ENCODE measurements at places on chromosomes 12 and 14.

DNA sequence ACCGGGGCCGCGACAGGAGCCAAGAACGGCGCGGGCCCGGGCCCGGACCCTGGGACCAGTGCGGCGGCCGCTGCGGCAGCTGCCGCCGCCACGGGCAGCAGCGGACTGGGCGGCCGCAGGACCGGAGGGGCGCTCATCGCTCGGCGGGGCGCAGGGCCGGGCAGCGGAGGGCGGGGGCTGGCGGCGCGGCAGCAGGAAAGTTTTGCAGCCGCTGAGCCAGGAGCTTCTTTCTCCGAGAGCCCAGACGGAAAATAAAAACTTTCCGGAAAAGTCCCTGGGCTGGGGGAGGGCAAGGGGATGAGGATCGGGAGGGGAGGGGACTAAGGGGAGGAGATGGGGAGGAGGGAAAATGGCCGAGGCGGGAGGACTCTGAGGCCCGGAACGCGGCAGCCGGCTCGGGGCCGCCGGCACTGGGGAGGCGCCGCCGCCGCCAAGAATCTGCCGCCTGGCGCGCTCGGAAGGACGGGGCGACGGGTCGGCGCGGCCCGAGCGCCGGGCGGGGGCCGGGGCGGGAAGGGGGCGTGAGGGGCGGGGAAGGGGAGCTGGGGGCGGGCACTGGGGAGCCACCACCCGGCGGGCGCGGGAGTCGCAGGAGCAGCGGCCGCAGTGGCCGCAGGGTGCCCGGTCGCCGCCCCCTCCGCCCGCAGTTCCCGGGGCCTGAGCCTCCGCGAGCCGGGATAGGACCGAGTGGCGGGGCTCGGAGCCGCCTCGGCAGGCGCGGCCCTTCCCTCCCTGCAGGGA lies at the start of gene PRKD1:
Gene PRKD1 (minus strand): TSS at position 472 of the 741 bp plus-strand sequence.
- peak; percentile 29 for DNase-seq

DNA sequence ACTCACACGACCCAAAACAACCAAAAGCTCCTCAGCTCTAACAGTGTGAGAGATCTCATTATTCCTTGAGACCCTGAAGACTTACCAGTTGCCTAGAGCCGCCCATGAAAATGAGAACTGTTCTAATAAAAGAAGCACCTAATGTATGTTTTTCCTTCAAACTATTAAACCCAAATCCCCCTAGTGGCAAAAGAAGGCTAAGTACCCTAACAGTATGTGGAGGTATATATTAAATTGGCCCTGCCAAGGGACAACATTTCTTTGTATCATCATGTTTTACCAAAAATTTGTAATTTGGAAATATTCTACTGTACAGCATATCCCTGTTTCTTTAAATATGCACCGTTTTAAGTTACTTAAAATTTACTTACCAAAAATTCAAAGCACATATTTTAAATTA lies 38.0 kb upstream of the PPFIA2 start:
- DNase-seq, result no peak

GRCh38 chr14:35140718-35141581 lies 18.6 kb downstream of the PRORP start:
- DNase-seq, result peak; percentile 10

GRCh38 chr12:76874027-76874426 lies 4.8 kb downstream of the CSRP2 start:
- DNase-seq, result no peak

- DNase-seq, result no peak
These were observed 210.3 kb downstream of the GLT1D1 start for GRCh38 chr12:129063600-129063999.

DNA sequence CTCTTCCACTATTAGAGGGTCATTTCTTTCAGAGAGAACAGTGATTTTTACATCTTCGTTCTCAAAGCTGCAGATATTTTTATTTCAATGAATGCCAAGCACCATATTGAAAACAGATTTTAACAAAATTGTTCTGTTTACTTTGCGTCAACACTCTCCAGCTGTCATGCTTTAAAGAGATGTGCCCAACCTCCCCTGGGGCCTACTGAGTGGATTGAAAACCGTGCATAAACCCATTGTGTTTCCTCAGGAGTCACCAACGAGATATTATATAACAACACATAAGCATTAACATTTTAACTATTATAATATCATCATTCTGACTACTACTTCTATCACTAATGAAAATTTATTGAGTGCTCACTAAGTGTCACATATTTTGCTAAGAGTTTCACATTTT lies 81.6 kb downstream of the MYF5 start:
- DNase-seq, result no peak

DNA sequence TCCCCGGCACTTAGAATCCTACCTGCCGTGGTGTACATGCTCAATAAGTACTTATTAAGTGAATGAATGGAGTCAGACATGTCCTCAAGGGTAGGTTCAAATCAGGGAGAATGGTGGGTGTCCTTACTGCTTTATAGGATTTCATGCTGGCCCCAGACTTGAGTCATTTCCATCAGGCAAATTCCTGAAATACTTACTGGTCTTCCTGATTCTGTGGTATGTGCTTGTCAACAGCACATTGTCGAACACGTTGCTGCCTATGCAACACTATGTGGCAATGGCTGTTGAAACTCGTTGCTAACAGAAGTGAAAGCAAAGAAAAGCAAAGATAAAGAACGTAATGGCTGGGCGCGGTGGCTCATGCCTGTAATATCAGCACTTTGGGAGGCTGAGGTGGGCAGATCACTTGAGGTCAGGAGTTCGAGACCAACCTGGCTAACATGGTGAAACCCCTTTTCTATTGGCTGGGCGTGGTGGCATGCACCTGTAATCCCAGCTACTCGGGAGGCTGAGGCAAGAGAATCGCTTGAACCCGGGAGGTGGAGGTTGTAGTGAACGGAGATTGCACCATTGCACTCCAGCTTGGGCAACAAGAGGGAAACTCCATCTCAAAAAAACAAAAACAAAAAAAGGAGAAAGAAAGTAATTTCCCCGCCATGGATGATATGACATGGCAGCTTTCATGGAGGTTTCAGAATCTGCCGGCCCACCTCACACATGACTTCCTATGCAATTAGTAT lies 214.9 kb downstream of the ZFP36L1 start:
- DNase-seq, result no peak

DNA sequence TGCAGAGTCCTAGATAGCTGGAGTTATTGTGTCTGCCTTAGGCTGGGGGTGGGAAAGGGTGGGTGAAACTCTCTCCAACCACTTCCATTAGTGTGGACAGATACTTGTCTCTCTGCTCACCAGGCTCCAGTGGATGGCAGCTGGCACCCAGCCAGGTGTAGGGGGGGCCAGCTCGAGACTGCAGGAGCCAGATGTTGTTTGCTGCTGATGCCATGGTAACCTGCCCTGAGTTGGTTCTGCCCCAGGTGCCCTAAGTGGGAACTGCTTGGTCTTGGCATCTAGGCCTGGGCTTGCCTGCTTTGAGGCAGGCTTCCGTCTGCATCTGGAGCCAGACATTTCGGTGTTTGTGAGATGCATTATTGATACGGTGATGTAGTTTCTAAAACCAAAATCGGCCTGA lies 82.2 kb downstream of the ADCK1 start:
- no peak for DNase-seq

GRCh38 chr14:71355324-71356201 lies 448.3 kb downstream of the PCNX1 start:
- DNase-seq, result no peak

DNA sequence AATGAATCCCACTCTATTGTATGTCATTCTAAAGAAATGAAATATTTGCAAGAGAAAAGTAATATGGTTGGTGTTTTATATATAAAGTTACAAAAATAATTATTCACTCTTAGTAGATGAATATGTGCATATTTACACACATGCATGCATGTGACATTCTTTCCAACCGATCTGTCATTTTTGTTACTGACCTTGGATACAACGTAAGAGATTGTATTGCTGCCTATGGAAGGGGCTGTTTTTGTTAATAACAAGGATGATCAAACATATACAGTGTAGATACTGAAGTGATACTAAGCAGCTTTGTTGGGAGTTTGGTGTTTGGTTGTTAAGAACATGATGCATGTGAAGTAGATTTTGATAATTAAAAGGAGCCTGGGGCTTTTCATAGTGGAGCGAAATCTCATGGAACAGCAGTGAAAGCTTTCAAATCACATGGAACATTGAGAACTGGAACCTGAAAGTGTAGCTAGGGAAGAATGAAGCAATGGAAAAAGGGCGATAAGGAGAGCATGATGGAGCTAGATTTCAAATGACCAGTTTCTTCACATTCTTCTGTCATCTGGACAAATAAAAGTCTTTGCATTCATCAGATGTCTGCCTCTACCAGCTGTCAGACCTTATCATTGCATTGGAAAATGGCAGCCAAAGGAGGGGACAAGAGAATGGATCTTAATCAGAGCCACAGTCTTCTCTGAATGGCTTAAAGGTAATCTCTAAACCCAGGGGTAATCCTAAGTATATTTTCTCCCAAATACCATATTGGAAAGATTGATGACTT lies 10.0 kb downstream of the BORCS5 start:
- DNase-seq, result no peak

- no peak for DNase-seq
These were observed 143.6 kb downstream of the PAWR start for GRCh38 chr12:79547044-79547734.

DNA sequence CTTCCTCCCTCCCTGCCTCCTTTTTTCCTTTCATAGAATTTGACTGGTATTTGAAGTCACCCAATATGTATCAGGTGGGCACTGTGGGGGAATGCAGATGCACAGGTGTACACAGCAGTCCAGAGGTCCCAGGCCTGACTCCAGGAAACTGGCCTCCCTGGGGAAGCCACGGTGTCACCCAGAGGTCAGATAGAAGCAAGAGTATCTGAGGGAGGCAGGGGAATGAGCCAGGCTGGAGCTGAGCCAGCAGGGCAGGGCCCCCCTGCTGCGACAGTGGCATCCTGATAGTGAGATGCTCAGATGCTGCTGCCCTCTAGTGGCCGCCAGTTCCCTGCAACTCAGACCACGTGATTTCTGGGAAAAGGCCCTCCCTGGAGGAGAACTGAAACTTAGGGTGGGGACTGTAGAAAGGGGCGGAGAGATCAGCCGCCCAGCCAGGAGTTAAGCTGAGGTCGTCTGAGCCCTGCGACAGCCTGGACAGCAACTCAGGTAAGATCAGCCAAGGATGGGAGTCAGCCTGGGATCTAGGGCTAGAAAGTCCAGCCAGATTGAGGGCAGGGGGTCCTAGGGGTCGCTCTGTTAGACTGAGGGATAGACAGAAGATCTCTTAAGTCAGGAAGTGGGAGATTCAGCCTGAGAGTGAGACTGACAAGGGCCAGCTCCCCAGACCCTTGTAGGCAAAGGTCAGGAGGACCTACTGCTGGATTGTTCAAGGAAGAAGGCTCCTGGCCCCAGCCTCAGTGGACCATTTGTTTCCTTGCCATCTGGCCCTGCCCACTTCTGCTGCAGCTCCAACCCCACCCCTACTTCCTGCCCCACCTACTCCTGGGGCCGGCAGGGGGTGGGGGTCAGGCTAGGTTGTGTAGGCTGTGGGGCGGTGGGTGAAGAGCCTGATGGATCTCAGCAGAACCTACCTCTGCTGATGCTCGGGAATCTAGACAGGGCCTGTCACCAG lies at the start of gene IRF9:
Gene IRF9 (plus strand): TSS at position 416 of the 955 bp plus-strand sequence. CDS start 880 bp downstream, outside the sequence.
- peak; percentile 74 for DNase-seq

GRCh38 chr12:93707836-93708235 lies 30.7 kb downstream of the CRADD start:
- no peak for DNase-seq

DNA sequence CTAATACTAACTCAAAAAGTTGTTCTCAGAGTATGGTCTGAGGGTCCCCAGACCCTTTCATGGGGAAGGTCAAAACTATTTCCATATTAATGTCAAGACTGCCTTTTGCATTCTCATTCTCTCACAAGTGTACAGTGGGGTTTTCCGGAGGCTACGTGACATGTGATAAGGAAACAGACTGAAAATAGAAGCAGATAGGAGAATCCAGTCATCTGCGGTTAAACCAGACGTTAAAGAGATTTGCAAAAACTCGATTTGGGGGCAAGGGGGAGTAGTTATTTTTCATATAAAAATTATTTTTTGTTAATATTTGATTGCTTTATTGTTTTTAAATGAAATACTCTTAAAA lies 1.0 kb upstream of the NAP1L1 start:
- peak; percentile 45 for DNase-seq

GRCh38 chr12:123479442-123480180 lies 21.7 kb downstream of the SNRNP35 start:
- no peak for DNase-seq

- peak; percentile 6 for DNase-seq
These were observed 41.7 kb downstream of the ACADS start for GRCh38 chr12:120767071-120768024.

GRCh38 chr14:20956376-20956976 lies 1.2 kb downstream of the RNASE2 start:
- no peak for DNase-seq

- DNase-seq, result no peak
These were observed 368.6 kb upstream of the USP15 start for GRCh38 chr12:61891632-61892031.

DNA sequence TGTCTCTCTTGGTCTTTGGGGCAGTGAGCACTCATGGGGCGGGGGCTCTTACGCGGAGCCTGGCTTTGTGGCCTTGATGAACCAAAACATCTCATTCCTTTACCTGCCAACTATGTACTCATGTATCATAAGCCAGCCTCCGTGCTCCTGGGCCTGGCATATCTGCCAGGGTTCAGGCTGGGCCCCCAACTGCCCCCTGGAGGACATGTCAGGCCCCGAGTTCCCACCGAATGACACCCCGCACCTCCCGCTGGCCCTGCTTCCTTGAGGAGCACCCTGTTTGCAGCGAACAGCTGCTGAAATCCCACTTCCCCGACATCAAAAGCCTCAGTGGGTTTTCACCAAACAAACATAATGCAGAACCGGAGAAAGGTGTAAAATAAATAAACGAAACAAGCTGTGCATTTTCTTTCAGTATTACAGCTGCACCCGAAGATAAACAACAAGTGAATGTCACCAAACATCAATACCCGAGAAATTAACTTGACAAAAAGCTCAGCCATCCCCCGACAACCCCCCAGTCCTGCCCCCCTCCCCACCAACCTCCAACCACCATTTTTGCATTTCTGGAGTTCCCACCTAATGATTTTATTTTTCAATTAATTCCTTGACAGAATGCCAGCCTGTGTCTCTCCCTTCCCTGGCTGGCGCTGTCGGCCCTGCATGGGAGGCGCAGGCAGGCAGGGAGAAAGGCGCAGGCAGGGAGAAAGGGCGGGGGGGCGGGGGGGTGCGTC lies 139.2 kb downstream of the RBM19 start:
- no peak for DNase-seq

DNA sequence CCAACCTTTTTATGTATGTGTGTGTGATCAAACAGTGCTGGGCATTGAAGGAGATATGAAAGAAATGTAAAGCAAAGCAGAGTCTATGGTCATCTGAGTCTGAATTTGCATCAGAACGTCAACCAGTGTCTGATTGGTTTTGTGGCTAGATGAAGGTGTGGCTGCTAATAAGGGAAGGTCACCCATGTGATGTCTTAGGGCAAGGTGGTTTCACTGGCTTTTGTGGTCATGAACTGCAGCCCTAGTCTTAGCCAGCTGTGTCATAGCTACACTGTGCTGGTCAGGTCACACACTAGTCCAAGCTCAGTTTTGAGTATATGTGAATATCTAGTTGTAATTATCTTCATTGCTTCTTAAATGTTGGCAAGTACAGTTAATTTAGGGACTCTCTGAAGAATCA lies 105.8 kb downstream of the TGFB3 start:
- DNase-seq, result no peak

GRCh38 chr12:87086118-87086891 lies 830.1 kb upstream of the MGAT4C start:
- DNase-seq, result no peak

All from NCI-H526 treated with DMSO at 0.1 percent for 48 hours (cell line).